GM12891 (cell line): ENCODE measurements at places on chromosomes 5 and 9.

GRCh38 chr5:91033370-91033769 is 349.7 kb downstream of the ARRDC3 start:
- DNase-seq = no peak

- no peak for DNase-seq
Measured at GRCh38 chr9:124017929-124018729, 6.6 kb downstream of the LHX2 start.

DNA sequence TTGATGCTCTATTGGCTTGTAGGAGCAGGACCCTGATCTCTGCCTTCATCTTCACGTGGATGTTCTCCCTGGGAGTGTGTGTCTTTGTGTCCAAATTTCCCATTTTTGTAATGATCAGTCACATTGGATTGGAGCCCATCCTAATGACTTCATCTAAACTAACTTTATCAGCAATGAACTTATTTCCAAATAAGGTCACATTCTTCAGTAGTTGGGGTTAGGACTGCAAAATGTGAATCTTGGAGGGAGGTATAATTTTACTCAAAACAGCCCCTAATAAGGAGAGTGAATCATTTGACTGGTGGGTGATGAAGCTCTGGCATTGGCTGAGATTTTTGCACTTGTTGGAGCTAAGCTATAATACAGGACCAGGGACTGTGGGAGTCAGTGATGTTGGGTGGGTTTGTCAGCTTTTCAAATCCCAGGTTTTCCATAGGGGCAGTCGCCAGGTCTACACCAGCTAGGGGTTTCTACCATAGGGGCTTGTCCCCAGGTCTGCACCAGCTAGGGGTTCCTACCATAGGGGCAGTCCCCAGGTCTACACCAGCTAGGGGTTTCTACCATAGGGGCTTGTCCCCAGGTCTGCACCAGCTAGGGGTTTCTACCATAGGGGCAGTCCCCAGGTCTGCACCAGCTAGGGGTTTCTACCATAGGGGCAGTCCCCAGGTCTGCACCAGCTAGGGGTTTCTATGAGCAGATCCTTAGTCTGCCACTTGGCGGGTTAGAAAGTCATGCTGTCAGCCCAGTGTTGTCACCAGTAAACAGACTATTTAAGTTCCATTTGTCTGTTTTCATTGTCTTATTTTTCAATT is 382.6 kb upstream of the DAP start:
- DNase-seq = no peak

DNA sequence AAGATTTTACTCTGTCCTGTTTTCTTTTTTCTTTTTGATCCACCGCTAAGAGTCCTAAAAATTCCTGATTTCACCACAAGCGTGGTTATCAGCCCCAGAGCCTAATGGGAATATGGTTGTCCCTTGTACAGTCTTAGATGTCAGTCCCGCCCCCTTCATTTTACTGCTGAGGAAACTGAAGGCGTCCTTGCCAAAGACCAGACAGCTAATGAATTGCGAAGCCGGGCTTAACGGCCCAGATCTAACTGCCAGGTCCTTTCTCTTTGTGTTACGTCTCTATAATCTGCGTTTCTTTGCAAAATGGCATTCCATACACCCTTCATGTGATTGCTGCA is 497 bp downstream of the NSA2 start:
- no peak for DNase-seq

DNA sequence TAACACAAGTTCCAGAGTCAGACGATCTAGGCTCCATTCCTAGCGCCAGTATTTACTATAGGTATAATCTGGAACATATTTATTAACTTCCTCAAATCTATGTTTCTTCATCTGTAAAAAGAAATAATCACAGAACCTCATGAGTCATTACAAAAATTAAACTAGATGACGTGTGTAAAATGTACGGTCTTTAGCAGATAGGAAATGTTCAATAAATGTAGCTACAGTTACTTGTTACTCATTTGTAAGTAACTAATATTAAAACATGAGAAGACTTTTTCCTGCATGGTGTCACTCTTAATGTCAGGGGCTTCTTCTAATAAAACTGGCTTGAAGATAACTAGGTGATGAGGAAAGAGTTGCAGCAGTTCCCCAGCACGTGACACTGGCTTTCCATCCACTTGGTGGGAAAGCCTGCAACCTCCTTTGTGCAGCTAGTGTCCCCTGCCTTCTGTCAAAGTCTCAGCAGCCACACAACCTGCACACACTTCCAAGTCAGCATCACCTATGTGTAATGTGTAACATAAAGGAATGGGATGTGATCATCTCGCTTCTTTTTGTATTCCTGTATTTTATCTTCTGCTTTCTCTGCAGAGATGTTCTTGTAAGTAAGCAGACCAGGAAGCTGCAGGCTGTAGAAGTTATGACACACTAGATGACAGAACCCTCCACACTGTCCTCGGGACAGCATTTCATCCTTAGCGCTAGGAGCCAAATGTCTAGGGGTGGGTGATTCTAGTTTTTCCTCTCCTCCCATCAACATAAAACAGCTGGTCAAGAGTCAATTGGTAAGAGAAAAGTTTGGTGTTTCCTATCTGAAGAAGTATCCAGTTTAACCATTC is 1.8 kb upstream of the JAKMIP2 start:
- no peak for DNase-seq

- peak; percentile 85 for DNase-seq
Measured at GRCh38 chr9:97803167-97804058, 49.6 kb upstream of the FOXE1 start.

DNA sequence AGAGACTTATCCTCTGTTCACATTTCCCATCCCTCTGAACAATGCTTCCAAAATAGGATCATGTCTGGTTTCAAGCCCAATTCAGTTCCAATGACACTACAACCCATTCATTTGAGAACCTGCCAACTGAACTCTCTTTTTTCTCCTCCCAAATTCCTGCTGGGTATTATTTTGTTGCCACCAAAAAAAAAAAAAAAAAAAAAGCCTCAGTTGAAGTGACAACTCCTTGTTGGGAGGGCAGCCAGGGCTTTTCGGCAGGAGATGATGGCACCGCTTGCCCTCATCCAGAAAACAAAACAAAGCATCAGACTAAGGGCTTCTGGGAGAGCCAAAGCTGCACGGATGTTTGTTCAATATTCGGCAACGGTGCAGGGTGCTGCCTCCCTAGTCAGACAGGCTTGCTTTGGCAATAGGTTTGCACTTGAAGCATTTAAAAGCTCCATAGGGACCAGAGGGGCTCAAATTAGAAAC is 30.6 kb upstream of the TRIM32 start:
- no peak for DNase-seq

- no peak for DNase-seq
Measured at GRCh38 chr5:66881480-66882161, 285.4 kb downstream of the MAST4 start.

DNA sequence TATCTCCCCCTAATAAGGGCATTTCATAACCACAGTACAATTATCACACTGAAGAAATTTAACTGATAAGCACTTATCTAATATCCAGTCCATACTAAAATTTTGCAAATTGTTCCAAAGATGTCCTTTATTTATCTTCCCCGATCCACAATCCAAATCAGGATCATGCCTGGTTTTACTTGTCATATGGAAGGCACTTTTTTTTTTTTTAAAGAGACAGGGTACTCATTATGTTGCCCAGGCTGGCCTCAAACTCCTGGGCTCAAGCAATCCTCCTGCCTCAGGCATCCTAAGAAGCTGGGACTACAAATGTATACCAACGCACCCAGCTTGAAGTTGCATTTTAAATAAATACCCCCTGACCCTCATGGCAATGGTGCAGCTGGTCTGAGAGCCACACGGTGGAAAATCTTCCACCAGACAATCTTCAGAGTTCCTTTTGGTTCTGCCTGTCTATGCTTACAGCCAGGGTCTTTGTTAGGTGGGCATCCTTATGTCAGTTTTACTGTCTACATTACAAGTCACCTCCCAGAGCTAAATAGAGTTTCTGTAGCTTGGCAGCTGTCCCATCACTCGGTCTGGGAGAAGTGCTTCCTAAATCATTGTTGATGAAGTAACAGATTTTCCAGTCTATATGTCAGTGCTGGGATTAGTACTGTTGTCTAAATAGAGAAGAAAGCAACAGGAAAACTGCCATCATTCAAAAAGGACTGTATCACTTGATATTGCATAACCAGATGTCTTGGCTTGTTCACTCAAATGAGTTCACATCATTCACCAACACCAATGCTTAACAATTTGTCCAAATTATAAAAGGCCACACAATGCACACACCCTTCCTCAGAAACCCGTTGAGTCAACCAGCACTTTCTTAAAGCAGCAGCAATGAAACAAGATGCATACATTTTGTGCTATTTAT is 26.4 kb downstream of the PTPN3 start:
- no peak for DNase-seq

- DNase-seq = no peak
Measured at GRCh38 chr5:22070186-22070728, 782.9 kb downstream of the CDH12 start.
